ENCODE measurements at places on chromosomes 6 and 20.

- no peak for DNase-seq
Observed at GRCh38 chr20:43800186-43800585, 73.4 kb upstream of the GTSF1L start.

DNA sequence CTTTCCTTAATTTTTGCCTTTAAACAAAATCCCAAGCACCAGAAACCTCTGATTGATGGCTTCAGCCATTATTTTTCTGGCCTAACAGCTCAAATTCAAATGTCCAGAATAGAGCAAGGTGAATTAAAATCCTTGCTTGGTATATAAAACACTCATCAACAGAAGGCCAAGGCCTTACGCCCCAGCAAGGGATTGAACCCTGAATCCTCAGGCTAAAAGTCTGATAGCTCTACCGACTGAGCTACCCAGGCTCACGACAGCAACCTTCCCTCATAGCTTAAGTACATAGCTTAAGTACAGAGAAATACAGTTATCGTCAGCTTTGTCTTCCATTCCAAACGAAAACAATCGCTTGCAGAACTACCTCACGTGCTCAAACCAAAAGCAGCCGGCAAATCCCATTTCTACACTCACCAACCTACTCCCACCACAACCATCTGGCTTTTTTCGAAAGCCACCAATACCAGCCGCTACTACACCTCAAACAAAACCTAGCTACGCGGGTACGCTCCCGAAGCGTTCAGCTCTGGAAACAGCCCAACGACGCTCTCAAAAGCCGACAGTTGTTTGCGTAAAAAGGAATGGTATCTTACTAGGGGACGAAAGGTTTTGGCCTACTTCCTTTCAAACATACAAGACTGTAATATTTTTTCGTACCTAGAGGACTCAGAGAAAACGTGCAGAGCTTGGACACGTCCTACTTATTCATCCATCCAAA lies 167.5 kb downstream of the GPX5 start:
- peak; percentile 53 for DNase-seq

DNA sequence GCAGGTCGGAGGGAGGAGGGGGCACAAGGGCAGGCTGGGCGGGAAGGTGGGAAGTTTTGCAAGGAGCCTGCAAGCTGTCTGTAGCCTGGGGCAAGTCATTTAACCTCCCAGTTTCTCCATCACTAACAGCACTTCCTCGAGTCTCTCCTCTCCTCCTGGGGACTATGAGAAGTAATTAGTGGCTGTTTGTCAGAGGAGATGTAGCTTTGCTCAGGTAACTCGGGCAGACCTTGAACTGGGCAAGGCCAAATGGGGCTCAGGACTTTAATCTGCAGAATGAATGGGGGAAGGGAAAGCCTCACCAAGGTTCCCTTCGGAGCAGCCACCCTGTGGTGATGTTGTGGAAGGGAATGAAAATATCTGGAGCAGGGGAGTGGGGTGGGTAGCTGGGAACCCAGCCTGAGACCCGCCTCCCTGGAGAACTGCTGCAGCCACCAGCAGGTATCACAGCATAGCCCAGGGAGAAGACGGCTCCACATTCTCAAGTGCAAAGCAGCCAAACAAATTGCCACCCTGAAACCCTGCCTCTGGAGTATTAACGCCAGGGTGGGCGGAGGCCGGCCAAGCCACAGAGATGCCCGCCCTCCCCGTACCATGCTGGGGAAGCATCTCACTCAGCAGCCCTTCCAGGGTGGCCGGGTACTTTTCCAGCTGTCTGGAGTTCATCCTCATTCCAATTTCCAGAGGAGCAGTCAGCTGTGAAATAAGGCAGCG lies 6.1 kb upstream of the LEMD2 start:
- no peak for DNase-seq

GRCh38 chr20:49543071-49543857 lies 24.7 kb downstream of the PTGIS start:
- no peak for DNase-seq

DNA sequence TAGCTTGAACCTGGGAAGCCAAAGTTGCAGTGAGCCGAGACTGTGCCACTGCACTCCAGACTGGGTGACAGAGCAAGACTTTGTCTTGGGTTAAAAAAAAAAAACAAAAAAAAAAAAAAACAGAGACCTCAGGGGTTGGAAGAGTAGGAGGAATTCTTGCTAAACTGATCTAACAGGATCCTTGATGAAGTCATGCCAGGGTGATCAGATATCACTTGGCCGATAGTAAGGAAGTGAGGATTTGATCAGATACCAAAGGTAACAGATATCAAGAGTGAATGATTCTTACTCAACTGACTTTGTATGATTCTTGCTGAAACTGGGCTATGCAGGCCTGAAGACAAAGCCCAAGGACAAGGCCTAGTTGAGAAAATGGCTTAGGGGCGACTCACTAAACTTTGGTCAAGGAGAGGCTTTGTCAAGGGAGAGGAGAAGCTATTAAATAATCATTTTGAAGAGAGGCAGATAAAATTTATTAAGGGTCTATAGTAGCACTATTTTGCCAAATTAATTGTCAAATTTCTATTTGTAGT lies 624.7 kb downstream of the UTRN start:
- no peak for DNase-seq

GRCh38 chr6:56540232-56541029 lies 102.3 kb downstream of the DST start:
- no peak for DNase-seq

DNA sequence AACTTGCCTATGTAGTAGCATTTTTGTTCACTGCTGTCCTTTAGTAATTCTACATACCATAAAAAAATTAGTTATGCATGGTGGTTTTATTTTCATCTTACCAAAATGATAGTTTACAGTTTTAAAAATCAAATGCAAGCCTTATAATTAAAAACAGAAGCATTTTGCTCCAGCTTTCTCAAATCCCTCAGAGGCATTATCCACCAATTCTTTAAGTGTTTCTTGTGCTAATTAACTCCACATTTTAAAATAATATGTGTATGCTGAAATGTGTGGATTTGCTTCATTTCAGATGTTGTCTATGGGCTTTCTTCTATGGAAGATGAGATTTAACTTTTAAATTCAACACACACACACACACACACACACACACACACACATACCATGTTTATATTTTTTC lies 49.3 kb downstream of the PCSK2 start:
- DNase-seq, result no peak

GRCh38 chr6:40794586-40794985 lies 207.4 kb upstream of the LRFN2 start:
- no peak for DNase-seq

GRCh38 chr6:56525974-56526789 lies 116.5 kb downstream of the DST start:
- DNase-seq, result no peak

- no peak for DNase-seq
Observed at GRCh38 chr20:53434662-53435061, 159.0 kb downstream of the ZNF217 start.

GRCh38 chr20:57725636-57726035 lies 15.8 kb upstream of the PMEPA1 start:
- DNase-seq, result no peak

DNA sequence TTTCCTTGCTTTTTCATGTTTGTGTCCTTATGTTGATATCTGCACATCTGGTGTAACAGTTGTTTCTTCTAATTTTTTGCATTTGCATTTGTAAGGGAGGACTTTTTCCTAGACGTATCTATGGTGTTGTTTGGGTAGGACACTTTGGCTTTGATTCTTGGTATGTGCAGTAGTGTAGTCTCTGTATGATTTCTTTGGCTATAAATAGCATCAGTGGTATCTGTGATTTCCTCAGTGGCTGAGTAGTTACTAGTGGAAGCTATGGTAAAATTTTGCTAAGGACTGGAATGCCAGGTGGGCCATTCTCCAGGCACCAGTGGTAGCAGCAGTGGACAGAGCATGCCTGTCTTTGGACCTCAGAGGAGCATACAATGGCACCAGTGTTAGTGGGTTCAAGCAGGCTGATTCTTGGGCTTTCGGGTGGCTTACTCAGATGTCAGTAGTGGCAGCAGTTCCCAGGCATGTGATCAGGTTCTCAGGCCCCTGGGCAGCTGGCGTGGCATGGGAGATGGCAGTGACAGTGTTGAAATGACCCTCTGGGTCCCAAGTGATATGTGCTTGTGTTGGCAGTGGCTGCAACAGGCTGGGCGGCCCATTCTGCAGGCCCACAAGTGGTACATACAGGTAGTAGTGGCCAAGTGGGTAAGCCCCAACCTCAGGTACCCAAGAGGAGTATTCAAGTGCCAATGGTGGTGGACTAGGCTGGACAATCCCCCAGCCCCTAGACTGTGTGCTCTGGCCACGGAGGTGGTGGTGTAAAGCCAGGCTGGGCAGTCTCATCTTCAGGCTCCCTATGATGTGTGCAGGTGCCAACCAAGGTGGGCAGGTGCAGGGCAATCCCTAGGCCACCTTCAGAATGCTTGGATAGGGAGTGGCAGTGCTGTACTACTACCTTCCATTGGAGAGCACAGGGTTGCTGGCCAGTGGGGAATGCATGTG lies 54.5 kb downstream of the PLCG1 start:
- DNase-seq, result no peak

GRCh38 chr6:35668096-35668495 lies 20.6 kb downstream of the FKBP5 start:
- no peak for DNase-seq

DNA sequence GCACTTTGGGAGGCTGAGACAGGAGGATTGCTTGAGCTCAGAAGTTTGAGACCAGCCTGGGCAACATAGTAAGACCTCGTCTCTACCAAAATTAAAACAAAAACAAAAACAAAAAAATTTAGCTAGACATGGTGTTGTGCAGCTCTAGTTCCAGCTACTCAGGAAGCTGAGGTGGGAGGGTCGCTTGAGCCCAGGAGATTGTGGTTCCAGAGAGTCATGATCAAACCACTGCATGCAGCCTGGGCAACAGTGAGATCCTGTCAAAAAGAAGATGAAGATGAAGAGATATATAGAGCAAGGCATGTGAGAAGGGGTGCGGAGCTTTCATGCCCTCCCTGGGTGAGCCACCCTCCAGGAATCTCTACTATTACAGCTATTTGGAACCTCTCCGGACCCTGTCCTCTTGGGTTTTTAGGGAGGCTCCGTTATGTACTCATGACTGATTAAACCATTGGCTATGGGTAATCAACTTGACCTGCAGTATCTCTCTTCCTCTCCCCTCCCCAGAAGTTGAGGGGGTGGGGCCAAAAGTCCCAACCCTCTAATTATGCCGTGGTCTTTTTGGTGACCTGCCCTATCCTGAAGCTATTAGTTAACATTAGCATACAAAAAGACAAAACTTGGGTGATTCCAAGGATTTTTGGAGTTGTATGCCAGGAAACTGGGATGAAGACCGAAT lies 9.0 kb downstream of the POLH start:
- peak; percentile 14 for DNase-seq

GRCh38 chr6:161882196-161882765 lies 608.4 kb upstream of the AGPAT4 start:
- no peak for DNase-seq

DNA sequence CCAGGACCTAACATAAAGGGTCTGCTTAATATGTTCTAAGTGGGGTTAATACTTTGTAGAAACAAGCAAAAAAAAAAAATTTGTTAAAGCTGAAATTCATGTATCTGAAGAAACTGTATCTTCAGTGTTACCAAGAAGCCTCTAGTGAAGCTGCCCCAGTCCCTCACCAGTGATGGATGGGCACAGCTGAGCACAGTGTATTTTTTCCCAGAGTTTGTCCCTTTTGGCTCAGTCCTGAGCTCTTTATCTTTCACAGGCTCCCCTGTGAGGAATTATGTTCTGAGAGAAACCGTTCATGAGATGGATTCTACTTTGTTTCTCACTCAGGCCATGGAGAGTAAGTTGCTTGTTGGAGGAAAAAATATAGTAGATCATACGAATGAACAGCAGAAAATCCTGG lies 38.4 kb downstream of the KIF3B start:
- no peak for DNase-seq

DNA sequence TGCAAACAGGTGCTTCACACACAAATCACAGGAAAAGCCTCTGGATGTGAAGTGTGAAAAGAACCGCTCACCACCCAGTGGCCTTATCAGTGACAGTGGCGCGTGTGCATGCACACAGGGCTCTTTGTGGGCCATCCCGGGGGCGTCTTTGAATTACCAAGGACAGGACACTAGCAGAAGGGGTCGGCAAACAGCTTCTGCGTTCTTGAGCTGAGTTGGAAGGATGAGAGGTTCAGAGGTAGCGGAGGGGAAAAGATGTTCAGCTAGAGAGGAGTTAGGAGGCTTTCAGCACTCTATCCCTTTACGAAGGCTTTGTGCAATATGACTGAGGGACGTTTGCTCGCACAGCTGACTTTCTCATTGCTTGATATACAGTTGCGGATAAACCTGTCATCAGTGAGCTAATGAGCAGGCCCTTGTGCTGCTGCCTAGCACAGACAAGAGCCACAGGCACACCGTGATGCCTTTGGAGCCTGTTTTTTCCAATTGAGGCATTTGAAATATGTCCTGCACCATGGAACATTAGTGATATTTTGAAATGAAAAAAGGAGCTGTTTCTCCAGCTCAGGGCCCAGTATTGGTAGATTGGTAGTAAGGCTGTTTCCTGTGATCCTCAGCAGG lies 83.1 kb downstream of the IYD start:
- no peak for DNase-seq

DNA sequence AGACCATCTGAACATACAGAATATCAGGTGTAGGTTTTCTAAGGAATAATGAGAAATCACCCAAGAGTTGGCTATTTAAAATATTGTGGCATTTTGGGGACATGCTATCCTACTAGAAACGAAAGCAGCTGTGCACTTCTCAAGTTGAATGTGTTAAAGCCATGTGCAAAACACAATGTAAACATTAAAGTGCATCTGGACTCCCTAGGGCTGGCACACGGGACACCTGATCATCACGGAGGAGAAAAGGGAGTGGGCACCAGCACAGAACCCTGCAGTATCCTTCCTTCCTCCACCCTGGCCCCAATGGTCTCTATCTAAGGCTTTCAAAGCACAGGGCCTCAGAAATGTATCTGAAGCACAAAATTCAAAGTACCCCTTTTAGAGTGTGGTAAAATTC lies 94.3 kb downstream of the INSM1 start:
- DNase-seq, result no peak

- DNase-seq, result no peak
Observed at GRCh38 chr20:14924433-14924832, 587.0 kb upstream of the FLRT3 start.

DNA sequence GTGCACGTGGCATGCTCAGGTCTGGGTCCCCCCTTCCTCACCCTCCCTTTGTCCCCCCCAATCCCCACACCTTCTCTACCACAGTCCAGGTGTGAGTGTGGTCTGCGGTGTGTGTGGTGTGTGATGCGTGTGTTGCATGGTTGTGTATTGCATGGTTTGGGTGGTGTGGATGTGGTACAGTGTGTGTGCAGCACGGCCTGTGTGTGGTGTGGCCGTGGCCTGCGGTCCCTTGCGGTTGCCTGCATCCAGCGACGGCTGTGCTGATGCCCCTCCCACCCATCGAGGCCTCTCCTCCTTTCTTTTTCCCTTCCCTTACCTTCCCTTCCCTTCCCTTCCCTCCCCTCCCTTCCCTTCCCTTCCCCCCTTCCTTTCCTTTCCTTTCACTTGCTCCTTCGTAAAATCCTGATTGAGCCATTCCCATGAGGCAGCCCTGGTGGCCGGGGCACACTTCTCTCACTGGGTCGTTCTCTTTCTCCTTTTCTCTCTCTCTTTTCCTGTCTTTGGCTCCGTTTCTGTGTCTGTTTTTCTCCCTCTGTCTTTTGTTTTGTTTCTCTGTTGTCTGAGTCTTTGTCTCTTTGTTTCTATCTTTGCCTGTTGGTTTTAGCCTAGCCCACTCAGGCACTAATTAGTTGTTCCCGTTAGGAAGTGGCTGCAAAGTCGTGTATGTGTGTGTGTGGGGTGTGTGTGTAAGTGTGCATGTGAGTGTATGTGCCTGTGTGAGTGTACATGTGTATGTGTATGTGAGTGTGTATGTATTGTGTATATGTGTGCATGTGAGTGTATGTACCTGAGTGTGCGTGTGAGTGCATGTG lies 65.7 kb downstream of the SRC start:
- DNase-seq, result no peak

GRCh38 chr6:87210979-87211378 lies 55.6 kb downstream of the ZNF292 start:
- DNase-seq, result no peak

Measured in fibroblast of mammary gland (primary cell).